ENCODE measurements at places on chromosomes 12 and 14.
A peak's percentile ranks its signal among the peaks of the same experiment; 100 is the strongest.

GRCh38 chr12:51008329-51009055 is 17.7 kb downstream of the SLC11A2 start:
- DNase-seq = no peak

GRCh38 chr12:31280183-31280582 is 45.8 kb downstream of the SINHCAF start:
- DNase-seq = no peak

DNA sequence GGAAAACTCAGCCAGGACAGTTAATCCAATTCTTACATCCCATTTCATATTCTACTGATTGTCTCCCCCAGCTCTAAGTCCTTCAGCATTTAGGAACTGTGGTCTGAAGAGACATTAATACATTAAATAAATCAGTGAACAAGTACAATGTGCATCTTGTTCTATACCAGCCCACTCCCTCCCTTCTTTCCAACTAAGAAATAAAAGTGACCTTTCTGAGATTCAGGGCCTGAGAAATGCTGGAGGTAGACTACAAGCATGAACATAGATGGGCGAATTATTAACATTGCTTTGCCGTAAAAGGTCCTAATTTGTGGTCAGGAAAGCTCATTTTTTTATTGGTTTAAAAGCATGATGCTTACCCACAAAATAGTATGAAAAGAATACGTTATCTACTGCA is 113.1 kb downstream of the NELL2 start:
- DNase-seq = no peak

DNA sequence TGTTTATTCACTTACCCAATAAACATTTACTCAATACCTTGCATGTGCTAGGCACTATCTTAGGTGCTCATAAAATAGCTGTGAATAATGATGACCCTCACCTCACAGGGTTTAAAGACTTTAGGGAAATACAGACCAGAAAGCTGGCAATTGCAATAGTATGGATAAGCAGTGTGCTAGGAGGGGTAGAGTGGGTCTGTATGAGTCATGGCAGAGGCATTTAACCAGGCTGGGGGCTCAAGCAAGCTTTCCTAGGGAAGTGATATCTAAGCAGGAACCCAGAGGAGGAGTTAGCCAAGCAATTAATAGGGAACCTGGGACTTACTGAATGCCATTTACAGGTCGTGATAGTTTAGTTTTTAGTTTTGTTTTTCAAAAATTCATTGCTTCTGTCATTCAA is 123.9 kb upstream of the CCDC198 start:
- no peak for DNase-seq

GRCh38 chr14:76273346-76273745 is 102.6 kb upstream of the ESRRB start:
- no peak for DNase-seq

DNA sequence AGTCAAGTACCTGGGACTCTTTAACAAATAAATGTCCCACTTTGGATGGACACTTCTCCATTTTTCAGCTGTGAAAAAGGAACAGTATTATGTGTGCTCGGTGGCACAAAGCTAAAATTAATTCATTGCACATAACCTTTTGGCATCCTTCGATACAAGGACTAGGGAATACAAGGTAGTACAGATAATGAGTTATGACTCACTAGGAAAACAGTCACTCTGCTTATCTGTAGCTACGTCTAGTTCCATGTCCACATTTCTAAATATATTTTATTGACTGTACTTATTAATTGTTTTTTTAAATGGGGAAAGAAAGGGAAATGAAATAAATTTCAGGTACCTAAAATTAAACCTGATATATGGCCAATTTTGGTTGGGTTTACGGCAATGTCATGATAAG is 35.2 kb upstream of the RIC8B start:
- DNase-seq = no peak

- DNase-seq = no peak
Observed at GRCh38 chr12:240566-240965, 22.1 kb downstream of the SLC6A13 start.

DNA sequence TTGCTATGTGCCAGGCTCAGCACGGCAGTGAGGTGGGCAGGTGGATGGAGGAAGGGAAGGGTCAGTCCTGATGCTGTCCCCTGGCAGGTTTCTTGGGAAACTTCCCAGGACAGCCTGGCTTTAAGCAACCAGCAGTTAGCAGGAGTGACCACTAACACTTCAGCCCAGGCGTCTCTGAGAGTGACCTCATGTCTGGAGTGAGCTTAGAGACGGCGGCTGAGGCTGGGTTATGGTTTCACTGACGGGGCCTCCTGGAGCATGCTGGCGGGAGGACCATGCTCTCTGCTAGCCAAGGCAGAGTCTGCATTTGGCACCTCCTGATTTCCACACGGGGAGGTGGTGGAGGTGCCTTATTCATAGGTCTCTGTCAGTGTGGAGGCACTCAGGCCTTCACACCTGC is 2.5 kb downstream of the HHIPL1 start:
- no peak for DNase-seq

DNA sequence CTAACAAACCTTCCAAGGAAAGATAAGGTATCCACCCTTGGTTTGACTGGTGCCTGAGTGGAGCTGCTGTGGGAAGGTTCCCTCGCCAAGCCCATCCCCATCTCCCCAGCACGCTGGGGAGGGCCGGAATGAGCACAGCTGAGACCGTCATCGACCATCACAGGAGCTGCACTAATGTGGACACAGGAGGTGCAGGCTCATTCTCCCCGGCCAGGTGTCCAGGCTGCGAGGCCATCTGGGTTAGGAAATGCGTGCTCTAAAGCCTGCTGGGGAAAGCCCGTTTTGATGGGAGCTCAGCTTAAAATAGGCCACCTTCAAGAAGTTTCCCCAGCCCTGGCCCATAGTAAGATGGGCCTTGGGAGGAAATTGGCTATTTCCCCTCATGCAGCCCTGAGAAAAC is 35.2 kb upstream of the FOXN3 start:
- no peak for DNase-seq

- no peak for DNase-seq
Observed at GRCh38 chr12:95898081-95898480, 39.3 kb downstream of the SNRPF start.

- no peak for DNase-seq
Observed at GRCh38 chr14:89955022-89955744, 544 bp upstream of the TDP1 start.

GRCh38 chr14:35333264-35333730 is 41.1 kb downstream of the PSMA6 start:
- DNase-seq = no peak

- no peak for DNase-seq
Observed at GRCh38 chr12:508145-508544, 48.4 kb downstream of the B4GALNT3 start.

DNA sequence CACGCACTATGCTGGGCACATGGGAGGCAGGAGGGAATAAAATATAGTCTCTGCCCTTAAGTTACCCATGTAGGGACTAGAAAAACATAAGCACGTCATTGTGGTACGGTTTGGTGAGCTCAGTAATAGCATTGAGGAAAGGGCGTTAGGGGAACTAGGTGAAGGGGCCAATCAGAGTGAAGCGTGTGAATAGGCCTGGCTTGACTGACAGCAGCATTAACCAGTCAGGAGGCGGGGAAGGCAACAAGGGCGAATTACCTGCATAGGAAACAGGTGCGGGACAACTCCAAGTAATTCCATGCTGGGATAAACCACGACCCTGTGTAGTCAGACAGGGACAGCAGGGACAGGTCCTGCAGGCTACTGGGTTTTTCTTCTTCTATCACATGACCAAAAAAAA is 107.7 kb downstream of the UNC79 start:
- no peak for DNase-seq

DNA sequence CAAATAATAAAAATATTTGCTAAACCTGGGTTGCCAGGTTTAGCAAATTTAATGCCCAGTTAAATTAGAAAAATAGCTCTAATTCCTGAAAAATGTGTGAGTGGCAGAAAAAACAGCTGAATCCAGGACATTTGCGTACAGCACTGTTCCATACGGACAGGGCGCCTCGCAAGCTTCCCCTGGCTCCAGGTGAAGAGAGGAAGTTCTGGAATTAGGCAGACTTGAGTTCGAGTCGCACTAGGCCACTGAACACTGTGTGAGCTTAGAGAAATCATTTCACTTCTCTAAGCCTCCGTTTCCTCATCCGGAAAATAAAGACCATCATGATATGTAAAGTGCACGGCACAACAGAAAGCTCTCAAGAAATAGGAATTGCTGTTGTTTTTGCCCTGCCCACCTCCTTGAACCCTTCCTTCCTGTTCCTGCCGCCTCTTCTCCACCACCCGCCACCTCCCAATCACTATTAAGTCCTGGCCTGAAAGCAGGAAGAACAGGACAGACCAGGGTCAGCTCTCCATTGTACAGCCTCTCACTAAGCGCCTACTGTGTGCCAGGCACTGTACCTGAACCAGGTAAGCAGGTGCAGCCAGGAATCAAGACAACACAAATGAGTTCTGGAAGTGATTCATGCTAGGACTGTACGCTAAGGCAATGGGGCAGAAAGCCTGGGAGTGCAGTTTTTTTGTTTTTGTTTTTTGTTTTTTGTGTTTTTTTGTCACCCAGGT is 763 bp upstream of the PHETA1 start:
- DNase-seq = no peak

DNA sequence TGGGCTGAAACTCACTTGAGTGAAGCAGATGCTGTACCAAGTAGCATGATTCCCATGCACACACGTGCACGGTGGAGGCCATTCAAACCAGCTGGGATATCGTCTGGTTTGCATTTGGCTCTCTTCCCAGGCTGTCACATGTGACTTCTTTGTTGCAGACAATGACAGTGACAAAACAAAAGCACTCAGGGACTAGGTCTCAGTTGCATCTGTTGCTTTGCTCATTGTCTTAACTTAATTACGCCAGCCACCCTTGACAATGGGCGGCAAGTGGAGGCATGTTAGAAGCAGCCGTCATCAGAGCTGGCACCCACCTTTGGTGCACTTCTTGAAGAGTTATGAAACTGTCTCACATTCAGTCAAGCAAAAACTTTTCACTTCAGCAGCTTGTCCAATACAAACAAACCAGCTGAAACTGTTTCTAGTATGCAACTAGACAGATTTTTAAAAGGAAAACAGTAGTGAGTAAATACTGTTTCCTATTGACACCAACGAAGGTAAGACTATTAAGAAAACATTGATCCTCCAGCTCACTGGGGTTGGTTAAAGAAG is 74.3 kb downstream of the IGF1 start:
- no peak for DNase-seq

- DNase-seq = no peak
Observed at GRCh38 chr14:71290301-71290700, 383.0 kb downstream of the PCNX1 start.

GRCh38 chr14:75636100-75636692 is 24.5 kb downstream of the ERG28 start:
- no peak for DNase-seq

DNA sequence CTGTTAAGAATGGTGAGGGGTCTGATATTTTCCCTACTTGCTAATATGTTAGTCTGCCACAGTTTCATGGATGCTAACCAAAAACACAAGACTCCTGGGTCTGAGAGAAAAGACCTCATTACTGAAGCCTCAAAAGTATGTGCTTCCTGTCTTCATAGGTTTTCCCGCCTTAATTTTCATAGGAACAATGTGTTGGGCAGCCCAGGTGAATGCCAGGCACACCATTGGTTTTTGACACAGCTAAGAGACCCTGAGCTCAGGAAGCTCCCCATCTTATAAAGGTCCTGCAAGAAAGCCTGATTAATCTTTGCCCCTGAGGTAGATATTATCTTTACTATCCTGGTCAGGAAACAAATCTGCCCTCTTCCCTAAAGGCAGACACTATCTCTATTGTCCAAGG is 464.1 kb downstream of the MDGA2 start:
- no peak for DNase-seq

- no peak for DNase-seq
Observed at GRCh38 chr14:75298187-75298965, 19.7 kb downstream of the FOS start.

DNA sequence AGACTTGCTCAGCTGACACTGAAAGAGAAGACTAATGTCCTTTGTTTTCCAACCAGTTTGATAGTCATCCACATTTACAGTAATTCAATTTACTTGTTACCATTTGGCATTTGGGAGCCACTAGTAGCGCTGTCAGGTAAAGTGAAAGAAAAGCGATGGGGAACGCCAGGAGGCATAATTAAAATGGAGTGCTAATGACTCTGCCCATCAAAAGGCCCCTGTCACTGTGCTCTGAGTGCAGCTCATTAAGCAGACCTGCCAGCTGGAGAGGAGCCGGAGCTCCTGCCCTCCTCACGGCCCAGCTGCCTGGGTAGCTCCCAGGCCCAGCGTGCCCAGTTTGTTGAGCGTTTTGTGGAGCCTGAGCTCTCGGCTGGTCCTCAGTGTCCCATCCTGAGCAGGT is 463.6 kb upstream of the CCDC196 start:
- DNase-seq = no peak

- no peak for DNase-seq
Observed at GRCh38 chr12:45779936-45780335, 50.4 kb downstream of the ARID2 start.

DNA sequence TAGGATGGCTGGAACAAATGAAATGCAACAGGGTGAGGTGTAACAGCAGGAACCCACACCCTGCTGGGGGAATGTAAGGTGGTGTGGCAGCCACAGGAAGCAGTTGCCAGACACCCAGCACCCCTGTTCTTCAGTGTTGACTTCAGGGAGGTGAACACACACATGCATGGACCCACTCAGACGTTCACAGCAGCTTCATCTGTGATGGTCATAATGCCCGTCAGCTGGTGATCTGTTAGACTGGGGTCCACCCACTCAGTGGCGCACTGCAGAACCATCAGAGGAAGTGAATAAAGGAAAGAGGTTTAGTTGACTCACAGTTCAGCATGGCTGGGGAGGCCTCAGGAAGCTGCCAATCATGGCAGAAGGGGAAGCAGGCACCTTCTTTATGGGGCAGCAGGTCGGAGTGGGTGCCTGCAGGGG is 22.7 kb upstream of the TEX22 start:
- DNase-seq = no peak

GRCh38 chr14:102524451-102525218 is 15.1 kb upstream of the ANKRD9 start:
- peak; percentile 99 for DNase-seq

DNA sequence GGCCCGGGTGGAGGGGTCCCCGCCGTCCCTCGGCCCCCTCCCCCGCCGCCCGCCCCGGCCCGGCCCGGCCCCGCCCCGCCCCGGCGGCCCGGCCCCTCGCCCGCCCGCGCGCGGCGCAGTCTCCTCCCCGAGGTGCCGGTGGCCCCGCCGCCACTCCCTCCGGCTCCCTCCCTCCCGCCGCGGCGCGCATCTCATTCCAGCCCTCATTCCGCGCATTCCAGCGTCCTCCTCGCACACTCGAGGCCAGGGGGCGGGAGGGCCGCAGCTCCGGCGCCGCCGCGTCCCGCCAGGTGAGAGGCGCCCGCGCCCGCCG is at the start of gene TEAD4:
Gene TEAD4 (plus strand): TSS at position 206 of the 313 bp plus-strand sequence.
- DNase-seq = peak; percentile 90

GRCh38 chr14:101198398-101199027 is 295.0 kb upstream of the RTL1 start:
- no peak for DNase-seq

- DNase-seq = no peak
Observed at GRCh38 chr12:22318108-22318737, 16.3 kb downstream of the ST8SIA1 start.

- DNase-seq = no peak
Observed at GRCh38 chr14:88989911-88990310, 165.5 kb downstream of the TTC8 start.
